ENCODE measurements at places on chromosomes 2 and 18.

GRCh38 chr18:2588666-2589344 lies 17.4 kb downstream of the NDC80 start:
- DNase-seq, result no peak

- no peak for DNase-seq
Observed at GRCh38 chr18:28588884-28589549, 412.1 kb upstream of the CDH2 start.

DNA sequence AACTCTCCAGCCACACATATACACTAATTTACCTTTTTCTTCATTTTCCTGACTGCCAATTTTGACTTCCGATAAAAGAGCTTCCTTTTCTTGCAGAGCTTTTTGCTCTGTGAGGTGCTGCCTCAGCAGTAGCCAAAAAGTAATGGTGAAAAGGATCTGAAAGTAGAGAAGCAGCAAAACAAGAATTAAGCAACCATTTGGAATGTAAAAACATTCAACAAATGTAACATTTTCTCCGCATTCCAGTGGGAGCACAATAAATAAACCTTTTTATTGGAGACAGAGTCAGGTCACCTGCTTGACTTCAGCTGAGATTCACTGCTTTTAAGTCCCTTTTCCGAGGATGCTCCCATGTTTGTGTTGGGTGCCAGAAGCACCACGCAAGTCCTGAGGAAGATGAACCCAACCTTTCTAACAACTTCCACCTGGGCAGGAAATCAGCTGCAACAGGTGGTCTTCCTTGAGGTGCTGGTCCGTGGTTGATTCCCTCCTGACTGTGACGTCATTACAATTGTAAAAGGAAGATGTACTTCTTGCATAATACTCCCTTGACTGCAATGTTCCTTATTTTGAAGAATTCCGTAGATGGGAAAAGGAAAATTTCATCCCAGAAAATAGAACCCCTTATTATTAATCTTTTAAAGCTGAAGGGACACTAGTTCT lies 265.5 kb downstream of the NAPG start:
- no peak for DNase-seq

DNA sequence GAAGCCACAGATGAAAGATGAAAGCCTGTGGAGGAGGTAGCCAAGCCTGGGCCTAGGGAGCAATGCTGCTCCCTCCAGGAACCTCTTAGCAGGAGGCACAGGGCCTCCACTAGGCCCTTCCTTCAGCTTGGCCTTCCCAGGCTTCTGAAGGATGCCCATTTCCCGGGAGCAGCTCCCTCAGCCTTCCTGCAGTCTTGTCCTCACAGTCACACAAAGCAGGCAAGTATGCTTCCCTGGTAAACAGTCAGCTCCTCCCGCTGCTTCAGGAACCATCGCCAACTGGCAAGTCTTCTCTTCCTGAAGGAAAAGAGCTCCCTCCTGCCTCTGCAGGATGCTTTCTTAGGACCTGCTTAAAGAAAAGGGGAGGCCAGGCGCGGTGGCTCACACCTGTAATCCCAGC lies 53.2 kb downstream of the SMAD7 start:
- no peak for DNase-seq

- DNase-seq, result no peak
Observed at GRCh38 chr2:153132418-153132817, 346.1 kb downstream of the RPRM start.

DNA sequence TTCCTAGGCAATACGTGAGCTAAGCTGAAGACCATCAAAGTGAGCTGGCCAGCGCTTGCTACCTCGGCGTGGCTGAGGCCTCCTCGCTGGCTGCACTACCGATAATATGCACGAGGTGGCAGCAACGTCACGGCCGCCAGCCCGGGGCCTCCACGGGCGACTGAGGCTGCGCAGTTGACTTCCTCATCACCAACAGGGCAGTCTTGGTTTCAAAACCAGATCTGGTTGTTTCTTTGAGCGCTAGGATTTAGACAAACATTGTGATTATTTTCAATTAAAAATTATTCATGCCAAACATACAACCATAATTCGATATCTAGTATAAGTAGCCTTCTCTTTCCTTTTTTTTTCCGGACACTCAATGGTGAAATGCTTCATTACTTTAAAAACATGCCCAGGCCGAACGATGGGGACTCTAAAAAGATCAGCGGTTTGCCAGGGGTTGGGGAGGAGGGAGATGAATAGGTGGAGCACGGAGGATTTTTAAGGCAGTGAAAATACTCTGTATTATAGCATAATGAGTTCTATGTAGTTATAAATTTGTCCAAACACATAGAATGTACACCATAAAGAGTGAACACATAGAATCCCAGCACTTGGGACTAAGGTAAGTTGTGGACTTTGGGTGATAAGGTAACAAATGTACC lies 52.0 kb downstream of the CYBRD1 start:
- peak; percentile 78 for DNase-seq

DNA sequence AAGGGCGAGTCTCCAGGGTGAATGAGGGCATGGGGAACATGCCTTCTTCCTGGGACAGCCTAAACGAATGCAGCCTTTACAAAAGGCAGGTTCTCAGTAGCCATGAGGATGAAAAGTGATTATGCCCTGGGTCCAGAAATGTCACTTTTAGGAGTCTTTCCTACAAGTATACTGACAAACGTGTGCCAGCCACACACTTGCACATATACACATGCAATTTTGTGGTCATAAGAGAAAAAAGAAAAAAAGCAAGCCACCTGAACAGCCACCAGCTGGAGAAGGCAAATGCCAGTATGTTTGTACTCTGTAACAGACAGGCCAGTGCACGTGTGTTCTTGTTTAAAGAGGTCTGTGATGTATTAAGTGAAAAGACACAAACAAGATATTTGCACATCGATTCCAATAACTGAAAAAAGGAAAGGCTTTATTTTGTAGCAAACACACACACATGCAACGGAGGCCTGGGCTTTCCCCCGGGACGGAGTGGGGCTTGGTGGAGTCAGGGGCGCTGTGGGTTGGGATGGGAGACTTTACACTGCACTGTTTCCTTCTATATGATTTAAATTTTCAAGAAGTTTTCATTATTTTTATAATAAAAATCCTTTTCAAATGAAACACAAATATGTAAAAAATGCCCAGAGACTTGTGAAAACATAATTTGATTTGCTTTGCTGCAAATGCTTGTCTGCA lies 108.4 kb downstream of the FAM210A start:
- DNase-seq, result no peak
